Cardiac fibroblast (primary cell): ENCODE measurements at places on chromosomes 2 and 18.

DNA sequence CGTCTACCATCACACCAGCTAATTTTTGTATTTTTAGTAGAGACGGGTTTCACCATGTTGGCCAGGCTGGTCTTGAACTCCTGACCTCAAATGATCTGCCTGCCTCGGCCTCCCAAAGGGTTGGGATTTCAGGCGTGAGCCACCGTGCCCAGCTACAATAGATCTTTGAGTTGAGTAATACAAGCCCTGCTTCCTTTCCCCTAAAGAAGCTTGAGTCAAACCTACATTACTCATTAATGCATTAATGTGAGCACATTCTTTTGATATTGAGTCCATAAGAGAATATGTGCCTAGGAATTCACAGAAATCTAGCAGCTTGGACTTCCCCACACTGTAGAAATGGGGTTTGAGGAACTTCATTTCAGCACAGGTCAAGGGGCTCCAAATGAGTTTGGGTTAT lies 39.6 kb downstream of the PSMG2 start:
- peak; percentile 40 for DNase-seq

GRCh38 chr18:69626643-69627242 lies 226.1 kb downstream of the DOK6 start:
- DNase-seq = no peak

DNA sequence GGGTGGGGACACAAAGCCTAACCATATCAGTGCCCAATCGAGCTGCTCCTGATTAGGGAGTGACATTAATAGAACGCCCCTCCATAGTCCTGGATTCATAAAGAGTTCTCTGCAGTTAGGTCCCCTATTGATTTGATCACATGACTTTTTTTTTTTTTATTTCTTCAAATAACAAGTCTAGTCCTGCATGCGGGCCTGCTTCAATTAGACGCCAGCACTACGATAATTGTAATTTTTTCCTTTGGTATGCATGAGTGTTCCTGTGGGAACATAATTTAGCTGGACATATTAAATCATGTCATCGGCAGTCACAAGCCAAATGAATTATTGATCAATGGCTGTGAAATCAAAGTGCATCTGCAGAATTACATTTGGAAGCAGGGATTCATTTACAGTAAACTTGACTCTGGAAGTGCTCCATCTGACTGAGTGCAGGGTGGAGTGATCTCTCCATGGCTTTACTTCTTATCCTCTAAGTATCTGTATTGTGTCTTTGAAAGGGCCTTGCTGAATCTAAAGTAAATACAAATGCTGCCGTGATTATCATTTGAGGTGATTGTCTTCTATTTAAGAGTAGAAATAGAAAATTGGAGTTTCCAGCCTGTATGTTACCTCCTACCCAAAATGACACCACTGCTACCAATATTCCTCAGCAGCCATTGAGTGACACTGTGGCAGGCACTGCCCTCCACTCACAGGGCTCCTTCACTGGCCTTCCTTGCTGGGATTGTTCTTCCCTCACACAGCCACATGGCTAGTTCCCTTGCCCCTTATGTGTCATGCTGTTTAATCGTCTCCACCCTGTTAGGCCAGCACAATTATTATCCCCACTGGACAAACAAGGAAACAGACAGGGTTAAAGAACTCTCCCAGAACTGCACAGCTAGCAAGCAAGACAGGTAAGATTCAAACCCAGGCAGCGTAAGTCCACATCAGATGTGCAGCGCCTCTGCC lies 337.4 kb upstream of the ID2 start:
- DNase-seq = no peak

DNA sequence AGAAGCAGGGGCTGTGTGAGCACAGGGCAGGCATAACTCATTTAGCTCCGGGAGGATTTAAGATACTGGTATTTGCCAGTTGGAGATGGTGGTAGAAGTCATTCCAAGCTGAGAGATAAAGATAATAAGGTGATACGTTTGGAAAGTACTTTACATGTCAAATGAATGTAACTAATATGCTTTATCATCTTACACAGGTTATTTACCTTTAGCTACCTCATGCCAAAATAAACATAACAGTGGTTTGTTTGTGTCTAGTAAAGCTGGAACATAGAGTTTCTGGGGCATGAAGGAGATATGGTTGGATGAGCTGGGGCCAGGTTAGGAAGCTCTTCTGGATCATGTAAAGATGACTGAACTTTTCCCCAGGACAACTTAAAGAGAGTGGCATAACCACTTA lies 126.9 kb upstream of the PIK3C3 start:
- DNase-seq = no peak

DNA sequence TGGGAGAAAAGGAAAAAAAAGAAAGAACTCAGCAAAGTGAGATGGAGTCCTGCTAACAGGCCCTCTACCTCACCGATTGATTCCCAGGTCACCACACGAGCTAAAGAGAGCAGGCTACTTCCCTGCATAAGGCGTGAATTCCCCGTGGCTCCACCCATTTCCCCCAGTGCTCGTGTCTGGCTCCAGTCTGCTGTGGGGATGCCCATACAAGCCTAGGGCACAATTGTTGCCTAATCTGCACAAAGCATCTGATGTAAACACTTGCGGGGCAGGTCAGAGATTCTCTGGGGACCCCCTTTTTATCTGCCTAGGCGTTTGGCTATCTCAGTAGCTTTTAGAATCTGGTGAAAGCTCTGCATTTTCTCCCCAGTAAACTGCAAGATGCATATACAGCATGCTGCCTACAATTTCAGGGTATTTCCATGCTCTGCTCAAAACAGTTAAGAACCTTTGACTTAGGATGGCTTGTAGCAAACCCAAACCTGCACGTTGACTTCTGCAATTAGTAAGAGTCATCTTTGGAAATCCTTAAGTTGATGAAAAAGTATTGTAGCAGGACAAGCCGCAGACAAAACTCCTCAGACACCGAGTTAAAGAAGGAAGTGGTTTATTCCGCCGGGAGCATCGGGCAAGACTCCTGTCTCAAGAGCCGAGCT lies 34.8 kb downstream of the MYO3B start:
- DNase-seq = peak; percentile 14

DNA sequence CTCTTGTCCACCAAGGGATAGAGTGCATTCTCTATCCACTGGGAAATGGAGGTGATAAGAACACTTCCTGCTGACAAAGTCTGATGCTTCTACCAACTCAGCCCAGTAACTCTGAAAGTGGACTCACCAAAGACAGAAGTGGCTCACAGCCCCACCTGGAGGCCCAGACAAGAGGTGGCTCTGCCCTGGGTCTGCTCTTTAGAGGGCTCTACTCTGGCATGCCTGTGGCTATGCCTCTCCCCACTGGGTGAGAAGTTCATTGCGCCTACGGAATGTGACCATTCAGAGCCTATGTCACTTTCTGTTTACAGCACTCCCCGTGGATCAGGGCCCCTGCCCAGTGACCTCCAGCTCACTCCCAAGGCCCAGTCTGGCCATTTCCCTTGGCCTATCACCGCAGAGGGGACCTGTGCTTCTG lies 13.5 kb upstream of the XDH start:
- DNase-seq = peak; percentile 14

- peak; percentile 76 for DNase-seq
Measured at GRCh38 chr18:46148810-46149209, 44.6 kb downstream of the HAUS1 start.

GRCh38 chr18:62526098-62527025 lies 3.5 kb downstream of the ZCCHC2 start:
- peak; percentile 86 for DNase-seq
